ENCODE measurements at places on chromosomes 3 and 15.
A peak's percentile ranks its signal among the peaks of the same experiment; 100 is the strongest.

- no peak for DNase-seq
These were observed 1304.5 kb upstream of the GBE1 start for GRCh38 chr3:83065851-83066460.

DNA sequence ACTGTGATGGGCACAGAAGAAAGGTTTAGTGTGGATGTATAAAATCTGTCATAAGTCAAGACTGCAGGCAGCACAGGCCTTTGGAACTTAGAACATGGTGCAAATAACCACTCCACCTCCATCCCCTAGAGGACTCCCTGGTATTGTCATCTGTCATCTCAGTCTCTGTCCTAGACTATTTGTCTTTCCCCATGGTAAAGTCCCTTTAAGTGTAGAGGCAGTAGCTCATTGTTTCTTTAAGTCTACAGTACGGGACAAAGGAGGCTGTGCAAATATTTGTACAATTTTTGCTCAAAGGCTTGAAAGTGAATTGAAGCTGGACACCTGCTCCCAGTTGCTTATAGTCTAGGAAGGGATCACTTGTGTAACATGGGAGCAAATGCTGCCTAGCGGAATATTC lies 3.2 kb upstream of the PXYLP1 start:
- DNase-seq = peak; percentile 14

- DNase-seq = no peak
These were observed 136.8 kb downstream of the PGPEP1L start for GRCh38 chr15:98870788-98871187.

- DNase-seq = no peak
These were observed 136.0 kb upstream of the PTPRG start for GRCh38 chr3:61425356-61425755.

DNA sequence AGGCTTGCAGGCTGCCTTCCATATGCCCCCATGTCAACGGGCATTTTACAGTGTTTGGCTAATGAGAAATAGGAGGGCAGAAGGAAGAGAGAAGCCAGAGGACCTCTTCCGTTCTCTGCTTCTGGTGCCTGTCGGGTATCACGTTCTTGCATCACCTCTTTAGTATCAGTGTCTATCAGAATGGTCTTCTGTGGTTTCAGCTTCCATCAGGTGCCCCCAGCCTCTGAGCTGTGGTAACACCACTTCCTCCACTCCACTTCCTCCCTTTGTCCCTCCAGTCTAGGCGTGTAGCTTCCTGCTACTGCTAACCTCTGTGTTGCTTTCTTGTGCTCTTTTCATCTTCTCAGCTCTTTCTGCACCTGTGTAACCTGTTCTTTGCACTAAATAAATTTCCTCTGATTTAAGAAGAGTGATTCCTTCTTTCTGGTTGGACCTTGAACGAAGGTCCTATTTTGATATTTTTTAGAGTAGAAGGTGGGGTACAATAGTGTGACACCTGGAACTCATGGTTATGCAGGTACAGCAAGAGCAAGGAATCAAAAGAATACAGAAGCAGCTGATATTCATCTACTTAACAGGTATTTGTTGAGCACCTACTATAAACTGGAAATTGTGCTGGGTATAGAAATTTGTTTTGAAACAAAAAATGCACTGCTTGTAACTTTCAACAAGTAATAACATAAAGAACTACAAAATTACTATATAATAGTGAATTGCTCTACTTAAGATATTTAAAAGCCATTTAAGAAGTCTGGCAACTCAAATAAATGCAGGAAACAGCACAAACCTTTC lies 27.4 kb upstream of the FOXB1 start:
- DNase-seq = no peak

- no peak for DNase-seq
These were observed 483.2 kb upstream of the TBL1XR1 start for GRCh38 chr3:177680472-177680821.

DNA sequence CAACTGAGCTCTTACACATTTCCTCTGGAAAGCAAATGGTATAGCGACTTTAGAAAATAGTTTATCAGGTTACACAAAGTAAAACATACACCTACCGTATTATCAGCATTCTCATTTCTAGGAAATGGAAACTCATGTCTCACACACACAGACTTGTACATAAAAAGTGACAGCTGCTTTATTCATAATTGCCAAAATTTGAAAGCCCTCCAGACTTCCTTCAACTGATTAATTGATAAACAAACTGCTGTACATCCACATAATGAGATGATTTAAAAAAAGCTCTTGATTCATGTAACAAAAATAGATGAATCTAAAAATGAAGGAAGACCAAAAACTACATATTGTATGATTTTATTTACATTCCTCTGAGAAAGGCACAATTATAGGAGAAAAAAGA lies 425.5 kb downstream of the GABRG3 start:
- DNase-seq = no peak

DNA sequence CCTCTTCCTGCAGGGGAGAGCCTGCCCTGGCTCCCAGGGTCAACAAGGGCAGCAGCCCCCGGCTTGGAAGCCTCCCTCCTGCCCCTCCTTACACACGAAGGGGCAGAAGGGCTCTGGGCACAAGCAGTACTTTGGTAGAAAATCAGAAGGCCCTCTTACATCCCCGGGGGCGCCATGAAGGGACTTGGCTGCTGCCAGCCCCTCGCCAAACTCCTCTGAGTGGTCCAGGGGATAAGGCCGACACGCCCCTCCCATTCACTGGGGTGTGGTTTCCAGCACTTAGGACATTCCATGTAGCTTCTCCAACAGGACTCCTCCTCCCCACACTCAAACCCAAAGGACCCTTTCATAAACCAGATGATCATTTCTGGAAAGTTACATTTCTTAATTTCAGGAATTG lies 1.2 kb upstream of the ST8SIA2 start:
- DNase-seq = no peak

All from NCI-H2081 treated with DMSO at 0.1 percent for 48 hours (cell line).